ENCODE measurements at places on chromosomes 2 and 18. TPM values are rescaled to one million over a fixed set of nuclear protein-coding genes. Genes with fewer than 3 reads are reported as not detected.

The EMILIN1 gene
- total RNA-seq = 16.6 TPM

DNA sequence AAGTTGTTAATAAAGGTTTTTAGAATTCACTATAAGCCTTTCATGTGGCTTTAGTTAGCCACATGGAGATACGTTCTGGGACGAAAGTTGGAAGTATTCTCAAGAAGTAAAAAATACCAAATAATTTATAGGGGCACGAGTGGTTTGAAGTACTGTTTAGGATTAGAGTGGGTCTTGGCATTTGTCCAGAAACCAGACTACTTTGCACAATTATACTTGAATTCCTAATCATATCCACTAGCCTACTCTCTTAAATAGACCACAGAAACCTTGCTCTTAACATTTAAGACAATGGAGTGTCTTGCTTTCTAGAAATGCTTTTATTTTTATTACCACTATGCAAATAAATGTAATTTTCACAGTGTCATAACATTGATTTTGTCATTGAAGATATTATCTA, 44.6 kb downstream of the UBE2E3 start:
- no peak for DNase-seq

DNA sequence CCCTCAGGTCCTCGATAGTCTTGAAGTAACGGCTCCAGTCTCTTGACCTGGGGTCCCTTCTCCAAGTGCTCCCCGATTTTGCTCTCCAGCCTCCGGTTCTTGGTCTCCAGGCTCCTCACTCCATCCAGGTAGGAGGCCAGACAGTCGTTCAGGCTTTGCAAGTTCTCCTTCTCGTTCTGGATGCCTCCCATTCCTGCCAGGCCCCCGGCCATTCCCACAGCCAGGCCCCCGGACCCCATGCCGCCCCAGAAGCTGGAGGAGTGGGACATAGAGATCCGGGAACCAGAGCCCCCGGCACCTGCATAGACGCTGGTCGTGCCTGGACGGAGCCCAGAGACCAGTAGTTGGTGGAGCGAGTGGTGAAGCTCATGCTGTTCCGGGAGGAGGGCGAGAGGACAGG, 29.0 kb upstream of the RAB31 start:
- no peak for DNase-seq

DNA sequence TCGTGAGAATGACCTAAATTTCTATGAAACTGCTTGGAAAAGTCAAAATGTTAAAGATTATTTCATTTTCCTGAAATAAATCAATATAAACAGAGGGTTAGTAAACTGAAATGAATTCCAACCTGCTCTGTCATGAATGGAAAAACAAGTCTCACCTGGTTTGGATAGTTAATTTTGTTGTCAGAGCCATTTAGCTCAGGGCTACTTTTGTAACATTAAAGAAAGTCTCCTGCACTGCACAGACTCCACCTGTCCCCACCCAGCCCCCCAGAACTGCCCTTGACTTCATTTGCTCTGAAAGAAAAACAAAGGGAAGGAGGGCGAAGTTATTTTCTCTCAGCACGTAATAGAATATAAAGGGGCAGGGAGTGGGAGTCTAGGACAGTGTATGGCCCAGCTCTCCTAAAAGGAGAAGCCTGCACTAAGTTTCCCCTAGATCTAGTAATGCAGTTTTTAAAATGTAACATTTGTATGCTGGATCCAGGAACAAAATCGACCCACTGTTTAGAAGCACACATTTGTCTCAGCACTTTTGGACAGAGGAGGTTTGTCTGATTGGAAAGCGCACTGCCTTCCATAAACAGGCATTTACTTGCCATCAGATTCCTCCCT, 54.2 kb upstream of the ACSL3 start:
- no peak for DNase-seq

DNA sequence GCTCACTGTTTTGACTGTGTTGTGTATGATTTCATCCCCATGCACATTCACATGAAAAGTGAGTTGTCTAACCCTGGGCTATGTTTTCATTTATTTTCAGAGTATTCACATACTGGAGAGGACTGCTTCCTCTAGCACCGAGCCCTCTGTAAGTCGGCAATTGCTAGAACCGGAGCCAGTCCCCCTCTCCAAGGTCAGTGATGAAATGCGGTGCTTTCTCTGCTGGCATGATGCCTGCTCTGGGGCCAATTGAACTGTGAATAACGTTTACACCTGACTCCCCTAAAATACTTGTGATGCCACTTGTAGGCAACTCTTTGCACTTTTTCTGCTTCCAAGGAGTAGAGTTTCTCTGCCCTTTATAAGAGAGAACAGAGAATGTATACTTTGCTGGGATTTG, 126.9 kb downstream of the PRKRA start:
- DNase-seq = no peak

The MROH2A gene
- not detected for total RNA-seq

GRCh38 chr2:229920011-229920641, 1.7 kb downstream of the TRIP12 start:
- DNase-seq = peak; percentile 58

The GNLY gene
- total RNA-seq = not detected

DNA sequence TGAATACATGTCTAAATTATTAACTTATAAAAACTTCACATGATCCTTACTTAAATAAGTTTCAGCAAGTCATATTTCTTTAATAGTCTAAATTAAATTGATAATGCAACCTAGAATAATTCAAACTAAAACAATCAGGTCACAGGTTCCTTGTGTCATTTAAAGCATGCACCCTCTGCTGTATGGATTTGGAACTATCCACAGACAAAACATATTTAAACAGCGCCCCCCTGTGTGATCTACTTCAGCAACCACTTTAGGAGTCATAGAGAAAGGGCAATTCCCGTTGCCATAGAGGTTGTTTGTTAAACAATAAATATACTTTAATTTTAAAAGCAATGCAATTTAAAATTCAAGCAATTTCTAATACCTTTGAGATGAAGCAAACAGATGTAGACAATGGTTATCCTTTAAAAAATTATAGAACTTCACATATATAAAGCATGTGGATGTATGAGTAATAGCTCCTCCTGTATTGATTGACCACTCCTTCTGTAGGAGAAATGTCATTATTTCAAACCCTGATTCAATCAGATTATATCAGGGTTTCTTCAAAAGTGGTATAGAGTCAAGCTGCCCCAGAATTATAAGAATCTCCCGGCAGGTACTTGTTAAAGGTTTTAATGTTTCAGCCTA, 21.2 kb downstream of the GRB14 start:
- peak; percentile 91 for DNase-seq

- DNase-seq = no peak
Measured at GRCh38 chr18:303607-304006, 35.8 kb upstream of the THOC1 start.

The CRYGC gene
- total RNA-seq = not detected

DNA sequence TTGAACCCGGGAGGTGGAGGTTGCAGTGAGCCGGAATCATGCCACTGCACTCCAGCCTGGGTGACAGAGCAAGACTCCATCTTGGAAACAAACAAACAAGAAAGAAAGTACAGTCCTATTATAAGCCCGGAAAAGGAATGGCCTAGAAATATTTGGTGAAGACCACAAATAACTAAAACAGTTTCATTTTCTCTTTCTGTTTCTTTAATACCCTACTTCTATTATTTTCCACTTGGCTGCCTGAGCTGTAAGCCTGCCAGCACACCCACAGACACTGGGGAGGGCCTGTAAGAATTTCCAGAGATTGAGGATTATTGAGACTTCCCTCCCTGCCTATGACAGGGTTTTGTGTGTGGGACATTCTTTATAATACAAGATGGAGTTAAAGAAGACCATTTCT, 188.0 kb upstream of the DCC start:
- no peak for DNase-seq

The CHCHD5 gene
- total RNA-seq = 22.2 TPM

All from endothelial cell of umbilical vein (primary cell).